ENCODE measurements at places on chromosomes 2 and 18.
A peak's percentile ranks its signal among the peaks of the same experiment; 100 is the strongest.

DNA sequence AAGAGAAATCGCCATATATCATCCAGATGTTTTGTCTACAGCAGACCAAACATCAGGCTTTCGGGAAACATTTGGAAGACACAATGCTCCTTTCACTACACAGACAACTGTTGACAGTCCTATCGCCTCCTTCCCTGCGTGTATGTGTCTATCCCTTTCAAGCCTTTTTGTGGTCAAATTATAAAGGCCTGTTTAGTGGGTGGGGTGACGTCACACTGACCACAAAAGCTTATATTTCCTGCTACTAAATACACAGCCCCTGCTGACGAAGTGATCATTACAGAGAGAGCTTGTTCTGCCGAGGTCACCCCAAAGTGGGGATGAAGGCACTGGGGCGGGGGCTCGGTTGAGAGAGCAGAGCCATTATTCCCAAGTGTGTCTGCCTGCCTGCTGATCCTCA, 302.7 kb upstream of the TNP1 start:
- peak; percentile 30 for DNase-seq

GRCh38 chr2:173092844-173093402, 17.3 kb downstream of the MAP3K20 start:
- no peak for DNase-seq

DNA sequence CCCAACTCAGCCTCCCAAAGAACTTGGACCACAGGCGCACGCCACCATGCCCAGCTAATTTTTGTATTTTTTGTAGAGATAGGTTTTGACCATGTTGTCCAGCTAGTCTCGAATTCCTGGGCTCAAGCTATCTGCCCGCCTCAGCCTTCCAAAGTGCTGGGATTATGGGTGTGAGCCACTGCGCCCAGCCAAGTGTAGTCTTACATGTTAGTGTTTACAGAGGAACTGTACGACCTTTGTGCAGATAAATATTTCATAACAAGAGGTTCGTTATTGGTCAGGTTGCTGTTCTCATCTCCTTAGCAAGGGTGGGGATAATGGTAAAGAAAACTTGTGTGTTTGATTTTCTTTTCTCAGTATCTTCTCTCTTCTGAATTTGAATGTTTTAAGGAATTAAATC, 46.5 kb downstream of the RALBP1 start:
- DNase-seq = no peak

DNA sequence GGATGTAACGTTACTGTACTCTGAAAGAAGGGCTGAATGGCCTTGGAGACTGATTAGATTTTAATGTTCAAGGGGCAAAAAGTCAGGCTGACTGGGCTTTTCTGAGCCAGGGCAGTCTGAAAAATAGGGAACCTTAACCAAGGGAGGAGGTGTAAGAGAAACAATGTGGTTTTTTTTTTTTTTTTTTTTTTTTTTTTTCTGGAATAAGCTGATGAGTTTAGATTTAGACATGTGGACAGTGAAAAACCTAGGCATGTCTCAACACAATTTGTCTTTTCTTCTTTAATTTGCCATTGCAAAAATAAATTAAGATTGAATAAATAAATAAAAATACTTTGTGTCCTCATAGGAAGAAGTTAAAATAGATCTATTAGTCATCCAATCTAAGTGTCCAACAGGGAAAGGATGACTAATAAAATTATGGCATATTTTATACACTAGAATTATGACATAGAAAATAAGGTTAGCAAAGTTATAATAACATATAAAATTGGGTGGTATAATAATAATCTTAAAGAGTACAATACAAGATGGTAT, 237.6 kb upstream of the TRIB2 start:
- peak; percentile 40 for DNase-seq

DNA sequence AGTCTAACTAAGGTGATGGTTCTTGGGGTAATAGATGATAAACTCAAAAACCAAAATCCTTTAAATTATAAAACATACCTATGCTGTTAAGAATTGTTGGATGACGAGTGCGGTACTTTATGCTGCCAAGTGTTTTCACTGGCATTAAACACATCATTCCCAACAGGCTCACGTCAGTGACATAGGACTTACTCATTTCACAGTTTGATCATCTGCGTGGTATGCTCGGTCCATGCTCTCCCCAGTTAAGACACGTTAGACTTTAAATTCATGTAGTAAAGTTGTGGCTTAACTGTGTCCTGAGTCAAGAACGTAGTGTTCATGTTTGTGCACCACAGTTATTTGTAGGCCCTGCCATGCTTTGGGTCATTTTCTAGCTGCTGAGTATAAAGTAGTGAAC, 125.6 kb upstream of the MYT1L start:
- no peak for DNase-seq

DNA sequence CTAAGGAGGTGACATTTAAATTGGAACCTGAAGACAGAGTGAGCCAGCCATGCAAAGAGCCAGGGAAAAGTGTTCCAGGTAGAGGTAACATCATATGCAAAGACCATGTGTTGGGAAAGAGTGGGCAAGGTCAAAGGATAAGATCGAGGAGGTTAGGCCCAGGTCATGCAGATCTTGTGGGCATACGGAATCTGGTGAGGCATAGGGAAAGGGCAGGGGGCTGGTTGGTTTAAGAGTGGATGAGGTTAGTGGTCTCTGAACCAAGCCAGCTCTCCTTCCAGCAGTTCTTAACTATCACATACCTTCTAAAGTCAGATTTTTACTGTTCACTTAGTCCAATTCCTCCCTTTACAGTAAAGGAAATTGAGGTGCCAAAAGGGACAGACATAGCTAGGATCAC, 3.0 kb downstream of the ANKRD53 start:
- DNase-seq = no peak

- DNase-seq = peak; percentile 91
Measured at GRCh38 chr2:167140767-167141166, 252.5 kb downstream of the XIRP2 start.

DNA sequence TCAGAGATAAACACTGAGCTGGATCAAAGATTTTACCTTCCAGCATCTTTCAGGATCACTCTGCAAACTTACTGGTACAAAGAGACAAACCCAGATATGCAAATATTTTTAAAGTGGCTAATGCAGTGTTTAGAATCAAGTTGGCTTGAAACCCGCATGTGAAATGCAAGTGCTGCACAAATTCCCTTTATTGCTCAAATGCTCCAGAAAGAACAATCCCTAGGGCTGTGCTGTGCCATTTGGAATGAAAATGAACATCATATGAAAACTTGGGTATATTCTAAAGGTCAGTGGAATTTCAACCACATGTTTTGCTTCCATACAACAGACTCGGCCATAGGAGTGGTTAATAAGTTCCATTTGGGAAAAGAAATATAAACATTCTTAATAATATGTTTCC, 139.1 kb downstream of the VWC2L start:
- DNase-seq = no peak

DNA sequence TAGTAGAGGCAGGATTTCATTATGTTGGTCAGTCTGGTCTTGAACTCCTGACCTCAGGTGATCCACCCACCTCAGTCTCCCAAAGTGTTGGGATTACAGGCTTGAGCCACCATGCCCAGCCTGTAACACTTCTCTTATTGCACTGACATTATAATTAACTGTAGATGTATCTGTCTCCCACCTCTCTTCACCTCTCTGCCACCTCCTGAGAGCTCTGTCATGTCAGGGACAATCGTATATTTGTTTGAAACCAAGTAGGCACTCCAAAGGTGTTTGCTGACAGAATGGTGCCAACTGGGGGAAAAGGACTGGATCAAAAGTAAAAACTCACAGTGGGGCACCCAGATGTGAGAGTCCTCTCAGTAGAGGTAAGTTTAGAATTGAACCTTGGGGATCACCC, 17.3 kb upstream of the ME2 start:
- DNase-seq = no peak

GRCh38 chr18:13268158-13269012, 49.8 kb downstream of the LDLRAD4 start:
- no peak for DNase-seq

GRCh38 chr18:76754351-76754750, 68.0 kb upstream of the ZNF236 start:
- DNase-seq = no peak

GRCh38 chr2:76998704-76999103, 523.5 kb downstream of the LRRTM4 start:
- no peak for DNase-seq

DNA sequence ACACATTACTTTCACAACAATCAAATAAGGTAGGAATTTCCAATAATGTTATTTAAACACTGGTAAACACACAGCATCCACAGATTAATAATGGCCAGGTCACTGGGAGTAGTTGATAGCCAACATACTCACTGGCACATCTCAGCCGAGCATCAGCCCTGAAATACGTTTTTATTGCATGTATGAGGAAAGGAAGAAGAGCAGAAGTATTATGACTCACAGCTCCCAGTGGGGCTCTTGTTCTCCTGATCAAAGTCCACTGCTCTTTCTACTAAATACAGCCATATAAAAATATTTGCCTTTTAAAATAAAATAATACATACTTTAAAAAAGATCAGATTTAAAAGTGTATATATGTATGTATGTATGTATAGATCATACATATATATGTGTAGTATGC, 999.6 kb downstream of the SUCLG1 start:
- DNase-seq = peak; percentile 30

DNA sequence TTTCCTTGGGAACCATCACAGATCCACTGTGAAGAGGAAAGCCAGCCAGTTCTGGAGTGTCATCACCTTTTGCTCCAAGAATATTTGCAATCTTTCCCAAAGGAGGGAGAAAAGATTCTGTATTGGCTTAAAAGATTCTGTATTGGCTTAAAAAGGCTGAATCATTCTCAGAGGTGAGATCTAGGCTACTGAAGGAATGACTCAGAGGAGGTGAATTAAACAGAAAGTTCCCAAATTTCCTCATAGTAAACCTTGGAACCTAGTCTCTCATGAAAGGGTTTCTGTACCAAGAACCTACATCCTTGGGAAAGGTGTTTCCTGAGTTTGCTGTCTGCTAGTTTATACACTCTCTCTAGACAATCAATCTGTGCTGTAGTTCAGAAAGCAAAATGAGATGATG, 34.1 kb upstream of the GRB14 start:
- DNase-seq = peak; percentile 70

DNA sequence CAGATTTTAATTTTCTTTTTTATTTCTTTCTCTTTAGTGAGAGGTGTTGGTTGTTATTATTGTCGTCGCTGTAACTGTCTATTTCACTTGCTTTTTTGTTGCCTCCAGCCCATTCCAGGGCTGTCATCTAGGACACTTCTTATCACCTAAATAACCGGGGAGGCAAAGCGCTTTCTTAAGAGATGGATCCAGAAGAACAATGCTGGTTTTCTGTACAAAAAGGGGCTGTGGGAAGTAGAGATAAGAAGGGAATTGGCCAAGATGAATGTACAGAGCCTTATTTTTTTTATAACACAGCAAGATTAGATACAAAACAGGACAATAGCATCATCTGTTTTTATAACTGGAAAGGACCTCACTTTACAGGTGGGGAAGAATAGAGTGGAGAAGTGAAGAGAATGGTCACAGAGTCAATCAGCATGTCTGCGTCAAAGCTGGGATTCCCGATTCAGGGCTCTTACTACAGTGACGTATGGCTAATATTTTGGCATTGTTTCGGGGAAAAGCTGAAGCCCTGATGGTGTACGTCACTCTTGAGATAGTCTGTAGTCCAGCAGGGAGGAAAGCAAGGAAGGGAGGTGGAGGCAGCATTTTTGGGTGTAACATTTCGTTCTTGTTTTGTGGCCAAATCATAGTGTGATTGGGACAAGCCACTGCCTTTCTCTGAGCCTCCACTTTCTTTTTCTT, 23.2 kb downstream of the IL1B start:
- DNase-seq = no peak

GRCh38 chr18:26864658-26865057, 849 bp downstream of the AQP4 start:
- no peak for DNase-seq

DNA sequence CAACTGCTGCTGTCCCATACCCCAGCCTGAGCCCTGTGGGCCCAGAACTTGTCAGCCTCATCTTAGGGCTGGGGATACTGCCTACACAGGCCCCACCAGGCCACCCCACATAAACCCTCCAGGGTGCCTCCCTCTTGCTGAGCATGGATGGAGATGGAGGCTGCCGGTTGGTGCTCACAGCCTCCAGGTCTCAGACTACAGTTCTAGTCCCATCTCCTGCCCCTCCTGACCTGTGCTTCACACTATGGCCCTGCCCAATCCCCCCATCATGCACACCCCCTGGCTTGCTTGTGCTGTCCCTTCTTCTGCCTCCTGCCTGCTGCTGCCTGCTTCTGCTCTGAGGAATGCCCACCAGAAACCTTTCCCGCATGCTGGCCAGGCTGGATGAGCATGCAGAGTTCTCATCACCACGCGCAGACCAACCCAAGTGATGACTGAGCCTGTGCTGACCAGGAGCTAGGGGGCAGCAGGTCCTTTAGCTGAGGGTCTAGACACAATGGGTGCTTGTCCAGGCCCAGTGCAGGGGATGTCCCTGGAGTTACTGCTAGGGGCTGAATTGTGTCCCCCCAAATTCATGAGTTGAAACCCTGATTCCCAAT, 138.4 kb upstream of the HS6ST1 start:
- no peak for DNase-seq

DNA sequence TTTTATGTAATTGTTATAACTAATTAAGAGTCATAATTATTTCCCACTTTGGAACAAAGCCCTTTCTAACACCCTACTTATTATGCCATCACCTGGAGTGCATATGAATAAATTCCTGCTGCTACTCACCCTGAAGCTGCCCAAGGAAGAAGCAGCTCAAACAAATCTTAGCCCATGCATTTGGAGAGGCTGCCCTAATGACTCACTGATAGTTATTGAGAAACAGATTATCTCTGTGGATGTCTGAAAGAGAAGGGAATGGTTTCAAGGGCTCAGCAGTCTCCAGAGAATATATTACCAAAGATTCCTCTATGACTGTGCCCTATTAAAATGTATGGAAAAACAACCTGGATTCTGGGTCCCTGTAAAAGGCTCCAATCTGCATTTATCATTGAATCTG, 81.0 kb downstream of the GPR39 start:
- peak; percentile 35 for DNase-seq

- no peak for DNase-seq
Measured at GRCh38 chr2:158395166-158395565, 61.4 kb downstream of the CCDC148 start.

DNA sequence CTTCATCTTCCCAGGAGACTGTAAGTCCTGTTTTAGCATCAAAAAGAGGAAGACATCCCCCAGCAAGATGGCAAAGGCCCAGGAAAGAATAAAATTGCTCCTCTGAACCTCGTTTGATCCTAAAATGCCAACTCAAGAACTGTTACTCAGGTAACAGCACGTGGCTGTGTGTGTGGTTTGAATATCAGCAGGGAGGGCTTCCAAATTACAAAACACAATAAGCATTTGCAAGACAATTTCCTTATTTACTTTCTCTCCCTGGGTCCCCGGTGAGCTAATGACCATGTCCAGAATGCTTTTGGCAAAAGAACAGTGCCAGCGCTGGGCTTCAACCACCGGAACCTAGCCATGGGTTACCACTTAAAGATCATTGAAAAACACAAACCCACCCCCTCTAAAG, 163.6 kb downstream of the C1D start:
- no peak for DNase-seq

DNA sequence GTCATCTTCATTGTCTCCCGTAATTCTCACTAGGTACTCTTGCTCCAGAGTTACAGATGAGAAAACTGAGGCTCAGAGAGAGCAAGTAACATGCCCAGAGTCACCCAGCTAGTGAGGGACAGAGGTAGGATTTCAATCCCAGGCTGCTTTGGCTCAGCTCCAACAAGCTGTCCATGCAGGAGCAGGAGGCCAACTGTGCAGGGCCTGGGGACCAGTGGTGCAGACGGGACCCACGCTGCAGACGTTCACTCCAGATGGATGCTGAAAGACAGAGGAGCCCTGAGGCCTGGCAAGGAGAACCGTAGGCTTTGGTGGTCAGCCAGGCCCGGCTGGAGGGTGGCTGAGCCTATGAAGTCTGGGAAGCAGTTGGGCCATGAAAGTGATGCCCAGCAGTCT, 102.6 kb downstream of the MCFD2 start:
- no peak for DNase-seq

- no peak for DNase-seq
Measured at GRCh38 chr2:164335947-164336346, 285.3 kb downstream of the GRB14 start.
